Neural progenitor cell (in vitro differentiated cells): ENCODE measurements at places on chromosomes 1 and 21. TPM values are rescaled to one million over a fixed set of nuclear protein-coding genes. Genes with fewer than 3 reads are reported as not detected.

SNRNP40 gene
- 163 and 179 TPM in 2 replicates for total RNA-seq

SPOCD1 gene
- 1.4 and 3.1 TPM in 2 replicates for total RNA-seq

MIXL1 gene
- 0.31 TPM in 1 of 2 replicates, not detected in the other for total RNA-seq

GRCh38 chr1:44294588-44295007 is 60.5 kb downstream of the ERI3 start:
- no peak overlapping the region for H3K4me3 ChIP-seq
- H3K27me3 ChIP-seq: no peaks in the 10 kb centered on the region
- H3K27ac ChIP-seq: no peak overlapping the region
- peak; percentile 66 for DNase-seq

DNA sequence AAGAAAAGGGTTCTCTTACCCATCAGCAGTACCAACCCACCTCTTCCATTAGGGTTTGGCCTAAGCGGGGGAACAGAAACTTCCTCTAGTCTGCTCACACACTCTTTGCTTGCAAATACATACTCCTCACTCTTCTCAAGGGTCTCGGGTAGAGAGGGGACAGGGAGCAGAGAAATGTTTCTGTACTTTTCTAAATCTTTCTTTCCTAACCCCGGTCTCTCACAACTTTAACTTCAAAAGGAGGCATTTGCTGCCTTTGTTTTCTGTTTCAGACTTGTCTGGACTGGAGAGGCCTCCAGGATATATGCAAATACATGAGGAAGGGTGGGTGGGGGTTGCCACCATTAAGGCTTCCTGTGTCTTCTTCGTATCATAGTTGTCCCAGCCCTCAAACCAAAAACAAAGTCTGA is 10.5 kb upstream of the LAX1 start:
- no peaks in the 10 kb centered on the region for H3K36me3 ChIP-seq
- H3K27ac ChIP-seq: no peak overlapping the region
- no peaks in the 10 kb centered on the region for H3K27me3 ChIP-seq

DNA sequence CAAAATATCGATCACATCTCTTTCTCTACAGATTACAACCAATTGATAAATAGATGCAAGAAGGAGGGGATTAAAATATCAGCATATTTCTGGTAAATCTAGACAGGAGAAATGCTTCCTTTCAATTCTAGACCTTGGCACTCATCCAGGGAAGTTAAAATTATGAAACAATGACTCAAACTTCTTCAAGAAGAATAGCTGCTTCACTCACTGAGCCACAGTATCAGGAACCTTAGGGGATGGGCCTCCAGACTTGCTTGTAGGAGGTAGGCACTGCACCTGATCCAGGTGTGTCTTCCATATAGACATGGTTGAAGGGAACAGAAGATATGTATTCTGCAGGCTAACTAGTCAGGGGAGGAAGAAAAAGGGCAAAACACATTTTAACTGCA is 9.8 kb downstream of the SLAMF7 start:
- no peaks in the 10 kb centered on the region for H3K36me3 ChIP-seq
- no peak for DNase-seq

DNA sequence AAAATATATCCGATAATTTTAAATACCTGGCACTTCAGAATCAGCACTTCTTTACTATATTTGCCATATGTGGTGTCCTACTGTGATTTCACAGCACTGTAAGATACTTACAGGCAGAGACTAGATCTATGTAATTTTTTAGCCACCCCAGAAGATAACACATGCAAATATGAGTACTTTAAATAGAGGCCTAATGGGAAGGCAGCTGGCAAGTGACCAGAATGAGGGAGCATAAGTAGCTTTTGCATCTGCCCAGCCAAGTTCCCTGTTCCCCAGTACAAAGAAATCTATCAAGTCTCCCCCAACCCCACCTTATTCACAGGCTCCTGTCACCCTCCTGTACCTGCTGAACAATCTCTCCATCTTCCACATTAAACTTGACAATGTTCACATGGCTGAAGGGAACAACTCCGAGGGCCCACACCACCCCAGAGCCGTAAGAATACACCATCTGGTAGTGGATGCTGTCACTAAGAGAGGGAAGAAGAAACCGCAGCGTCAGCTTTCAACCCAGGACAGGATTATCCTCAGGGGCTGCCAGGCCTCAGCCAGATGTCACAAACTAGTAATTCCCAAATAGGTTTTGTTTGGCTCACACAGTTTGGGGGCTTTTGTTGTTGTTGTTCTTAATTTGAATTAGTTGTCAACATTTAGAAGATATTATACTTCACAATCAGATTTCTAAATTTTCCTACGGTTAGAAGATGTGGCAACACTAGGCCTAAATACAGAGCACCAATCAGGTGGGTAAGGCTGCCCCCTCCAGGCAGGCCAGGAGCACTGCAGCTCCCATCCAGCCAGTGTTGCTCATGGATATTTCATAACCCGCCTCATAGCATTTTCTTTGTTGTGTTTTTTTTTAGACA is 10.4 kb downstream of the EMC1 start:
- DNase-seq: peak; percentile 54
- peaks cover 5% of the 10 kb centered on the region for H3K36me3 ChIP-seq
- no peaks in the 10 kb centered on the region for H3K4me1 ChIP-seq

DNA sequence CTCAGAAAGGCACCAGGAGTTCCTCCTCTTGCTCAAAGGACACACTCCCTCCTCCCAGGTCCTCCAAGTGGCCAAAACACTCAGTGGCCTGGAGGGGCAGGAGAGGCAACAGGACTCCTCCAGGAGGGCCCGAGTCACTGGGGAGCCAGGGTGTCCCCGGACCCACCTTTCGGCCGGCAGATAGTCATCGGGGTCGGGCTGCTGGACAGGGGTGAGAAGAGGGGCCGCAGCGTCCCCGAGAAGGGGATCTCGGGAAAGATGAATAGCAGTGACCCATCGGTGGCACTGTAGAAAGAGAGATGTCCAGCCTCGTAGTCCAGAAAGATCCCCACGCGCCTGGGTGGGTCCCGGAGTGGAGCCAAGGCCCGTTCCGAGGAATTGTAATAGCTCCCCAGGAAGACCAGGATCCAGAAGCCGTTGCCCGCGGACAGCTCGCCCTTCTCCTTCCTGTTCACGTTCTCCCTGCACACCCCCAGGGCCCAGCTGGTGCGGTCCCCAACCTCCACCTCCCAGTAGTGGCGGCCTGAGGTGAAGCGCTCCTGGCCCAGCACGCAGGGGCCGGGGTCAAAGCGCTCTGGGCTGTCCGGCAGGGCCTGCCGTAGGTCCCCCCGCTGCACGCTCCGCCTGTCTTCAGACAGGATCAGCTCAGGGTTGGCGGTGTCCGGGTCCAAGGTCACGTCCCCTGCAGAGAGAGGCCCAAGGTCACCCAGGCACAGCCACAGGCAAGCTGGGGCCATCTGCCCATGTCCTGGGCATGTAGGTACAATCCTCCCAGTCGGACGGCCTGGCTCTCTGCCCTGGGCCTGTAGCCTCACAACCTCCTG is 11.9 kb downstream of the TRIM11 start:
- no peak for DNase-seq
- H3K4me3 ChIP-seq: no peak overlapping the region

GRCh38 chr1:211579440-211580302 is 710 bp upstream of the SLC30A1 start:
- DNase-seq: peak; percentile 91
- H3K27me3 ChIP-seq: no peaks in the 10 kb centered on the region
- no peaks in the 10 kb centered on the region for H3K36me3 ChIP-seq
- H3K4me3 ChIP-seq: peak overlapping the region; percentile 64

- H3K27me3 ChIP-seq: no peaks in the 10 kb centered on the region
- no peak overlapping the region for H3K4me3 ChIP-seq
- DNase-seq: no peak
- no peaks in the 10 kb centered on the region for H3K36me3 ChIP-seq
Measured at GRCh38 chr1:9400425-9401079, 107.9 kb downstream of the SPSB1 start.

DNA sequence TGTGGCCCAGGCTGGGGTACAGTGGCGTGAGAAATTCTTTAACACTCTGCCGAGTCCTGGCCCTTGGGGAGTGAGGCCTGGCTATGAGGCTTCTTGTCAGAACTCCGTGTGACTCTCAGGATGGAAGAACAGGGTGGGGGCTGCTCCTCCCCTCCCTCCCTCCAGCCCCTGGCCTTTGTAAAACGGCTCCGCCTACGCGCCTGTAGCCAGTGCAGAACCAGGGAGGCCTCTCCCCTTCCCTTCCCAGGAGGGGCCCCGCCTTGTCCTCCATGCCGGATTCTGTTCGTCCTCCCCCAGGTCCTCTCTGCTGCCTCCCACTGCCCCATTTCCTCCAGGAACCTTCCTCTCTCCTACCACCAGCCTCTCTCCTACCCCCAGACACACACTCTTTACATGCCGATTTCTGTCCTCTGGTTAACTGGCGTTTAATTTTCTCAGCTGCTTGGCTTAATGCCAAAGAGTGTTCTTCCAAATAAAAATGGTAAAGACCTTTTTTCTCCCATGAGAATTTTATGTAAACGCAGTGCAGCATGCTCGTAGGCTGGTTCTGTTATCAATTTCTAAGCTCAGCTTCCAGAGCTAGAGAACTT is 21.0 kb downstream of the PDE9A start:
- no peaks in the 10 kb centered on the region for H3K36me3 ChIP-seq
- peak; percentile 79 for DNase-seq
- H3K4me3 ChIP-seq: no peak overlapping the region
- H3K27me3 ChIP-seq: no peaks in the 10 kb centered on the region

GRCh38 chr1:84145068-84145467 is 997 bp downstream of the PRKACB start:
- H3K4me1 ChIP-seq: no peaks in the 10 kb centered on the region
- no peak overlapping the region for H3K4me3 ChIP-seq
- DNase-seq: no peak
- H3K36me3 ChIP-seq: no peaks in the 10 kb centered on the region
- H3K27ac ChIP-seq: no peak overlapping the region
